ENCODE measurements at places on chromosomes 6 and 20. TPM values are rescaled to one million over a fixed set of nuclear protein-coding genes. Genes with fewer than 3 reads are reported as not detected.

DNA sequence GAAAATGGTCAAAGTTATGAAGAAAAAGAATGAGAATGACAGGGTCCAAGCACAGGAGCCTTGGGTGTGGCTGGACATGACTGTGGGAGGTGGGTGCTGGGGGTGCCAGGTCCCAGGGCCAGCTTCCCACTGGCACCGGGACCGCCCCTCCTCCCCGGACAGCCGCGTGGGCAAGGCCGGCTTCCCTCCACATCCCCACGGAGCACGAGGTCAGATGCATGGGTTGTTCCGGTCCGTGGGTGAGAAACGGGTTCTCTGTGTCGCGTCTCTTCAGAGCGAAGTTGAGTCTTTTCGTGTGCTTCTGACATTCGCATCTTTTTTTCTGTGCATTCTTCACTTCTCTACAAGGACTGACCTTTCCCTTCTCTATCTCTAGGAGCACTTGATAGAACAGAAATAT is 30.1 kb downstream of the KIF25 start:
- no peak for DNase-seq

GRCh38 chr6:41781366-41781730 is 766 bp downstream of the PRICKLE4 start:
- no peak for DNase-seq

GRCh38 chr6:108113557-108114519 is 39.3 kb upstream of the OSTM1 start:
- peak; percentile 27 for DNase-seq

DNA sequence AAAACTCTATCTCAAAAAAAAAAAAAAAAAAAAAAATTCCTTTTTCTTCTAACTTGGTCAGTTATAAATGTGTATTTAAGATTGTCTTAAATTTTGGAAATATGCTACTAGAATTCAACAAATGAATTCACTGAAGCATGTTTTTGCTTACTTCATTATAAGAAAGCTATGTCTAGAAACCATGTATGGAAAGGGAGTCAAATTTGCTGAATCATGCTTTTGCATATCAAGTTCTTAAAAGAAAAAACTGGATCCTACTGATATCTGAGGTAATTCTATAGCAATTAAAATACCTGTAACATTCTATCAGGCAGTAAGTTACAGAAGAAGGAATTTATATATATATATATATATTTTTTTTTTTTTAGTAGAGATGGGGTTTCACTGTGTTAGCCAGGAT is 27.7 kb downstream of the AKIRIN2 start:
- no peak for DNase-seq

DNA sequence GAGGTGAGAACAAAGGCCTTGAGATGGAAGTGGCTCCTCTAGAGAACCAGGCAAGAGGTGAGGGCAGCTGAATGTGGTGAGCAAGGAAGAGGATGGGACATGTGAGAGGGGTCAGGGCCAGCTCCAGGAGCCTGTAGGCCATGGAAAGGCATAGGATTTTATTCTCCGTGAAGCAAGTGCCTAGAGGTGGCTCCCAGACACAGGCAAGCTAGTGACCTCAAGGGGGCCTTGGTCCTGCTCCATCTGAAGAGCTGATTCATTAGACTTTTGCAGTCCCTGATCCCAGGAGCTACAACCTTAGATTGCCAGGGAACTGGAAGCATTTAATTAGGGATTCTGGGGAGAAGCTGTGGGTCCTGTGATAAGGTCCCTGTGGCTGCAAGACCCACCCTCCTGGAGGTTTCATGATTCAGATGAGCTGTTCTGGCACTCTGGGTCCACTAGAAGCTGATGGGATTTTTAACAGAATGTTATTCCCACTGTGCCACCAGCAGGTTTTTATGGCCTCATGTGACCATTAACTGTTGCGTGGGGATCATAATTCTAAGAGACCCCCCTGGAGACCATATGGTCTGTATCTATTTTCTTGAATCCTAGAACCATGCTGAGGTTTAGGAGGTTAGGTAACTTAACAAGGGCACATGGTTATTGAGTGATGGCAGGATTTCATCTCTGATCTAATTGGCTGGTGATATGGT is 90.5 kb downstream of the ELOVL5 start:
- no peak for DNase-seq

DNA sequence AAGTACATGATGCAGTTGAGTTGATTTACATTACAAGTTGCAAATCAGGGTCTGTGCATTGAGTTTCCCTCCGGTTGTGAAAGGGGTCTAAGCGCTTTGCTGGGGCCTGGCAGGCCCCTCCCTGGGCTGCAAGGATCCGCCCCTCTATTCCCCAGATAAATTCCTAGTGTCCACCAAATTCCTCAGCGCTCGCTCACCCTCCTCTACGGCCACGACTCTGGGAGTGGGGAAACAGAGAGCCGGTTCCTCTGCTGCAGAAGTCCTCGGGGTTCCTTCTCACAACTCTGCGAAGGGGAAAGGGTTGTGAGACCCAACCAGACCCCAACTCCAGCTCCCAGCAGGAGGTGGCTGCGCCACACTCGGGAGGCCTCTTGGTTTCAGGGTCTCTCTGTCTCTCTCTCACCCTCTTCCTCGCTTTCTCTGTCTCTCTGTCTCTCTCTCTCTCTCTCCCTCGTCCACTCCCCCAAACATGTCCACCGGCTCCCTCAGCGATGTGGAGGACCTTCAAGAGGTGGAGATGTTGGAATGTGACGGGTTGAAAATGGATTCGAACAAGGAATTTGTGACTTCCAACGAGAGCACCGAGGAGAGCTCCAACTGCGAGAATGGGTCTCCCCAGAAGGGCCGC is at the start of gene TCF21:
Gene TCF21 (plus strand): TSS at position 185 of the 628 bp plus-strand sequence. CDS start 285 bp downstream, at position 470.
- DNase-seq, result no peak

GRCh38 chr6:52598123-52598823 is 21.4 kb upstream of the TRAM2 start:
- DNase-seq, result peak; percentile 80

- DNase-seq, result no peak
Observed at GRCh38 chr6:42101186-42101657, 41.2 kb downstream of the C6orf132 start.

DNA sequence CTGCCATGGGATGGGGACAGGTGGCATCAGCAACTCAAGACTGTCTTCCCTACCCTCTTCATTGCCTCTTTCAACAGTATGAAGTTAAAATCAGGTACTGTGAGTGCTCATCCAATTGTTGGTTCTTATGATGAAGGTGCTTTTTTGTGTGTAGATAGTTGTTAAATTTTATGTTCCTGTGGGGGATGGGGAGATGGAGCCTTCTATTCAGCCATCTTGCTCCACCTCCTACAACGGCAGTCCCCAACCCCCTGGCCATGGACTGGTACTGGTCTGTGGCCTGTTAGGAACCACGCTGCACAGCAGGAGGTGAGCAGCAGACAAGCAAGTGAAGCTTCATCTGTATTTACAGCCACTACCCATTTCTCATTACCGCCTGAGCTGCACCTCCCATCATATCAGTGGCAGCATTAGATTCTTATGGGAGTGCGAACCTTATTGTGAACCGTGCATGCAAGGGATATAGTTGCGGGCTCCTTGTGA is 47.8 kb upstream of the TOP1 start:
- DNase-seq, result no peak

- no peak for DNase-seq
Observed at GRCh38 chr20:14422892-14423291, 85.5 kb upstream of the FLRT3 start.

GRCh38 chr6:34575326-34575725 is 19.2 kb upstream of the SPDEF start:
- no peak for DNase-seq

- DNase-seq, result no peak
Observed at GRCh38 chr6:132819405-132820161, 5.2 kb downstream of the RPS12 start.

DNA sequence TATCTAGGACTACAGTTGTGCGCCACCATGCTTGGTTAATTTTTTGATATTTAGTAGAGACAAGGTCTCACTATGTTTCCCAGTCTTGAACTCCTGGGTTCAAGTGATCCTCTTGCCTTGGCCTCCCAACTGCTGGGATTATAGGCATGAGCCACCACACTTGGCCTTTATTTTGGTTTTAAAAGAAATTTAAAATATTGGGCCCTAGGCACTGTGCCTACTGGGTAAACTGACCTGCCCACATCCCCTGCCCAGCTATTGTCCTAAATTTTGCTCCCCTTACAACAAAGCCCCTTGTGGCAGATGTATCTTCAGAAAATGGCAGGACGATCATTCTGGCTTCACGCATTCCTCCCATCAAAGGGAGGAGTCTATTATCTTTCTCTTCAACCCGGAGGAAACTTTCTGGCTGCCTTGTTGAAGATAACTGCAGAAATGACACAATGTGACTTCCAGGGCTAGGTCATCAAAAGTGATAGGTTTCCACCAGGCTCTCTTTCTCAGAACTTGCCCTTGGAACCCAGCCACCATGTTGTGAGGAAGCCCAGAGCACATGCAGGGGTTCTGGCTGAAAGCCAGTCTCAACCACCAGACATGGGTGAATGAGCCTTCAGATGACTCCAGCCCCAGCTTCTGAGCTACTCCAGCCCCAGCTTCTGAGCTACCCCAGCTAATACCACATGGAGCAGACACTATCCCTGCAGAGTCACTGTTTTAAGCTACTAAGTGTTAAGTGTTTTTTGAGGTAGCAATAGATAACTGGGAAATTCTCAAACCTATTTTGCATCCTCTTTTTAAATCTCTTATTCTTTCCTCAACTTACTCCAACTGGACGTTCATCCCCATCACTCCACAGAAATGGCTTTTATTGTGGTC is 4.6 kb upstream of the GUCA1B start:
- peak; percentile 34 for DNase-seq

- DNase-seq, result no peak
Observed at GRCh38 chr6:111724039-111724438, 118.4 kb upstream of the TRAF3IP2 start.

DNA sequence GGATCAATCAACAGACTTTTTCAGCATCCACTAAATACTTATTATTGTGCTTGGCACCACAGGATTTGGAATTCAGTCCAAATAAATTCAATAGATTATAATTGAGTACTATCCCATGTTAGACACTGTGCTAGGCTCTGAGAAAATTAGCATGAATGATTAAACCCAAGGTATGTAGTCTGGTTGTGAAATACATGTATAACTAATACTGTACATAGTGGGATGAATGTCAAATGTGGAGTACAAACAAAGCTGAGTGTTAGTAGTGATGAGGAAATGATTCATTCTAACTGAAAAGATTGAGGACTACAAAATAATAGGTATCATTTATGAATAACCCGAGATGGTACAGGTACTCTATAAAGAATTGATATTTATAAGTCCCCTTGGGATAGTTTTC is 111.9 kb upstream of the FLRT3 start:
- DNase-seq, result no peak

DNA sequence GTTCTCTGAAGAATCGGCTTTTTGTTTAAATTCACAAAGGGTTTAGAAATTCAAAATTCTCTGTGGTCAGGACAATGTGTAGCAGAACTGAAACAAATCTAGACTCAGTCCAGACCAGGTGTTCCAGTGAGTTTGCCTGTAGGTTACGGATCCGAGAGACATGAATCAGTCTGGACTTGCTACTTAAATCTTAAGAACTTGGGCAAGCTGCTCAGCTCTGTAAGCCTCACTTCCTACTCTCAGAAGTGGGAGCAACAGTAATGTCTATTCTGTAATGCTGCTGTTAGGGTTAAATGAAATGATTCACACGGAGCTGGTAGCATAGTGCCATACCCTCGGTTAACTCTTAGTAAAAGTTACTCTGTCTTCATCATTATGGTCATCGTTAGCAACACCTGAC is 37.7 kb downstream of the HECA start:
- no peak for DNase-seq

DNA sequence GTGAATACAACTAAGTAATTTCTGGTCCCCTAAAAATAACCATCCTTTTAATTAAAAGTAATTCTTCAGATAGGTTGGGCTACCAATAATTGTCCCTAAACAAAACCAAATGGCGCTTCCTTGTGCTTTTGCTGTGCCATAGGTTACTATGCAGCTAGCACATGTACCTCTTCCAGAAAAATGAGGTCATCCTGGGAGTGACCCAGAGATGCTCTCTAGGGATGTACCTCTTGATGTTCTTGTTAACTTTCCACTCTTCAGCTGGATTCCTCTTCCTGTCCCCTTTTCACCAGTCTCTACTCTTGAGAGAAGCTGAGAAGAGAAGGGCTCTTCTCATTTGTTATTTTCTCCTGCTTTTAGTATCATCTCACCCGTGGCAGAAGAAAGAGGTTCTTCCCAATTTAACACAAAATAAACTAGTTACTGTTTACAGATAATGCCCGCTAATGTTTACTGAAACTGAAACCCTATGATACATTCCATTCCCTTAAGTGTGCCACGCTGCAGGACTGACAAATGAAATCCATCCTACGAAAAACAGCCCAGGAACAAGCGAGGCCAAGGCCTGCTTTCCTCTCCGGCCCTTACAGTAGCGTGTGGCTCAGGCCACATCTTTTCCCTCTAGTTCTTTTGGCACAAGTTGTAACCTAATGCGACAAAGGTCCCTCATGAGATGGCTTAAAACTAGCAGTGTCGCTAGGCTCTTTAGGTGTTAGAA is 24.2 kb downstream of the MRS2 start:
- peak; percentile 22 for DNase-seq

GRCh38 chr6:27441001-27441400 is 31.9 kb downstream of the ZNF184 start:
- DNase-seq, result no peak

DNA sequence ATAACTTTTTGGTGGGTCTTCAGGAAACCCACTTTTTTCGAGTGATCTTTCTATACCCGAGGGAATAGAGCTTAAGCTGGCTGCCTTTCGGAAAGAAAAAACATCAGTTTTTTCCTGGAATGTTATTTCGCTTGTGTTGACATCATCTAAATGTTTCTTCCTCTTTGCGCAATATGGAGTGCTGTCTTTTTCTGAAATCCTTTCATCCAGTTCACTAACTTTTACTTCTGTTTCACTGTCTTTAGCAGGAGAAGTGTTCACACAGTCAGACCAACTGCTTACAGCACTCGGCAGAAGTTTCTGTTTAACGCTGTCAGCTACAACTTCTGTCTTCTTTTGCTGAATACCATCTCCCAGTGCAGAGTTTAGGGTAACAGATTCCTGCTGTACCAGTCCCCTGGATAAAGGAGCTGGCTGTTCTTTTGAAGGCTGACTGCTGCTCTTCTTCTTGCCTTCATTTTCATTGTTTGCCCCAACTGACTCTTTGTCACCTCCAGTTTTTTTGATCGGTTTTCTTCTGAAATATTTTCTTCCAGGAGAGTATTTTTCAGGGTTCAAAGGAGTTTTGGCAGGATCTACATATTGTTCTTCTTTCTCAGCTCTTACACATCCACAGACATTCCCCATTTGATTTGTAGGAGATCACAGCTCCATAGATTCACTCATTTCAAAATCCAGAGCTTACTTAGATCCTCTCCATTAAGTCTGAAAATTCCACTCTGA is 50.0 kb upstream of the DST start:
- DNase-seq, result peak; percentile 32

GRCh38 chr6:110456694-110457093 is 19.7 kb downstream of the SLC22A16 start:
- DNase-seq, result no peak

- DNase-seq, result no peak
Observed at GRCh38 chr20:3210346-3210745, 1.0 kb downstream of the ITPA start.

- DNase-seq, result peak; percentile 58
Observed at GRCh38 chr6:158654498-158654897, 4.6 kb downstream of the SYTL3 start.

Gene NNAT
- total RNA-seq, result not detected

Gene TRIM31
- 0.12 TPM for total RNA-seq

Gene ERVFRD-1
- not detected for total RNA-seq

Gene OR12D3
- total RNA-seq, result not detected

Gene NEURL2
- 1.8 TPM for total RNA-seq

Gene XPO5
- 36.1 TPM for total RNA-seq

Gene TDRD6
- total RNA-seq, result not detected

Gene FKBP1C
- total RNA-seq, result 0.14 TPM

Gene SAMD3
- not detected for total RNA-seq

Gene CCN6
- not detected for total RNA-seq

Gene ECT2L
- not detected for total RNA-seq

Gene PNPLA1
- not detected for total RNA-seq

Gene RAB23
- total RNA-seq, result 19.9 TPM

Gene MYH7B
- not detected for total RNA-seq
